ENCODE measurements at places on chromosomes 7 and 10. TPM values are rescaled to one million over a fixed set of nuclear protein-coding genes. Genes with fewer than 3 reads are reported as not detected.

The AKR1C8 gene
- not detected for total RNA-seq

The PDK4 gene
- total RNA-seq = 374 TPM

The GIMAP2 gene
- total RNA-seq = 4.7 TPM

The SUGCT gene
- total RNA-seq = 8.4 TPM

The SDK1 gene
- total RNA-seq = 2.2 TPM

The DNAJB9 gene
- total RNA-seq = 31.3 TPM

The EFCAB10 gene
- total RNA-seq = not detected

The TAF3 gene
- total RNA-seq = 10.4 TPM

GRCh38 chr10:6229746-6230145 lies 27.0 kb downstream of the PFKFB3 start:
- no peak for DNase-seq

GRCh38 chr10:96287392-96288105 lies 16.2 kb upstream of the BLNK start:
- no peak for DNase-seq

DNA sequence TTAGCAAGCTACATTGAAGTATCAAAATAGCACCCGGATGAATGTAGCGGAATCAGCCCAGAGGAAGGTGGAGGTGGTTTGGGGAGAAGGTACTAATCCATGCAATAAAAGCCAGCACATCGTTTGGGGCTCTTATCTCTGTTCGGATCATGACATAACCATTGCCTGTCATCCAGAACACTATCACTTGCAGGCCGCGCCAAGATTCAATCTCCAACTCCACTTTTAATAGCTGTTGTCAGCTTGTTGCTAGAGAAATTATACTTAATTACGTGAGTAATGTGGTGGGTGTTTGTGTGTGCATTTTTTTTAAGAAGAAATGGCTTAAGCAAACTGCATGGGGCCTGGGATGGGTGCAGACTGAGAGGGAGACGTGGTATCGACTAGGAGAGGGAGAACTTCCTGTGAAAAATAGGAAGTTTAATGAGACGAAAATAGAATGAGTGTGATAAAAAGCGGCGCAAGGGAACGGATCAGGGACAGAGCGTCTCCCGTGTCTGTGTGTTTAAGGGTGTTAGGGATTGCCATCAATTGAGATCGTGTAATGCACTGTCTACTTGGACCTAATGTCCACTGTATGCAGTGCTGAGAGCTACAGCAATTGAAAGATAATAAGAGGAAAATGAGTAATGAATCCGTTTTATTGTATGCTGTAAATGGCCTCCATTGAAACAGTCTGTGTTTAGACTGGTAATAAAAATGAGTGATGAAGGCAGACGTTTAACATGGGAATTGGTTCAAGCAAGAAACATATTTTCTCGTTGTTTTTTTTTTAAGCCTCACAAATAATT lies 27.6 kb upstream of the SFMBT2 start:
- DNase-seq = no peak

DNA sequence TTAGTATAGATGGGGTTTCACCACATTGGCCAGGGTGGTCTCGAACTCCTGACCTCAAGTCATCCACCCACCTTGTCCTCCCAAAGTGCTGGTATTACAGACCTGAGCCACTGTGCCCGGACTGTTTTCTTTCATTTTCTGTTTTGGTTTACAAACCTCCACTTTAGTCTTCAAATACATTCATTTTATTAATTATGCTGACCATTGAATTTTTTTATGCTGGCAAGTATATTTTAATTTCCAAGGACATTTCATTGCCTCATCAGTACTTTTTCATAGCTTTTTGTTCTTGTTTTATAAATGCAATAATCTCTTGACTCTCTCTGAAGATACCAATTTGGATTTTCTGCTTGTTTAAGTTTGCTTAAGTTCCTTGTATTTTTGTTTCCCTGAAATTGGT lies 170.5 kb downstream of the CACNB2 start:
- DNase-seq = no peak

GRCh38 chr10:131260031-131260430 lies 51.5 kb downstream of the TCERG1L start:
- DNase-seq = no peak

DNA sequence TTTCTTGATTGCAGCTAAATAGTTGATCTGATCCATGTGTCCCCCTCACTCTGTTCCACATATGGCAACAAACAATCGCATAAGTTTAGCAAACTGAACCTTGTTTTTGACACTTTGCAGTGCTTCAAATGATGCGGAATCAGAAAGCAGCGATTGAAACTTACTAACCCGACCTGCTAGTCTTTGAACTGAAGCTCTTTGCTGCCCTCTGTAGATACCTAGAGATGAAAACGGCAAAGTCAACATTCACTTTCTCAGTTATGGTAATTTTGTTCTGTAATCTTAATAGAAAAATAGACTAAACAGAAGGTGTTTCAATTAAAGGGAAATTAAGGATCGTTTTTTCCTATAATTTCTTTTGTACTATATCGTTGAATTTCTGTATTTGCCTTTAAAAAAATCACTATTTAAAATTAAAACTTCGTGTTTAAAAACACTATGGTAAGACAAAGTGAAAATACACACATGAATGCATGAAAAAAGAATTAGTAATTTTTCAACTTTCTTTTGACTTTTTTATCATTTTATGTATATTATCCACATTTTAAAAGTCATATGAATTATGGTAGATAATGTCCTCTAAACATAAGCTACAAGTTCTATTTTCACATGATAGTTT lies 276.5 kb downstream of the MAGI2 start:
- DNase-seq = no peak

DNA sequence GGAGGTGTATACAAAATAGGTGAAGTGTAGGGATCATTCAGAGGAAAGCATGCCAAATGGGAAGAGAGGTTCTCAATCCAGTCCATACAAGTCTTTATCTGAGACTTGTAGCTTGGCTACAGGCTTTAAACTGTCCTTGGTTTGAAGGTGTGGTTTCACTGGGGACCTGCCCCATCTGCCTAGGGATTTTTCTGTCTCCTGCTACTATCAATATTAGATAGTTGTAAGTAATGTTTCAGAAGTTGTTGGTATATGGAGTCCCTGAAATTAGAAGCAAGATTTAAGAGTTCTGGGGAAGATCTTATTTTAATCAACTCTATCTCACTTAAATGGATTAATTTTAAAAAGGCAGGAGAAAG lies 100.9 kb downstream of the ANKRD7 start:
- DNase-seq = no peak

GRCh38 chr7:121595758-121596696 lies 199.9 kb upstream of the FAM3C start:
- DNase-seq = no peak

GRCh38 chr10:62171791-62172190 lies 96.9 kb downstream of the RTKN2 start:
- no peak for DNase-seq

GRCh38 chr10:47038881-47039561 lies 127.8 kb downstream of the PTPN20 start:
- no peak for DNase-seq

- DNase-seq = no peak
These were observed 16.0 kb downstream of the HDAC9 start for GRCh38 chr7:18511351-18512140.

DNA sequence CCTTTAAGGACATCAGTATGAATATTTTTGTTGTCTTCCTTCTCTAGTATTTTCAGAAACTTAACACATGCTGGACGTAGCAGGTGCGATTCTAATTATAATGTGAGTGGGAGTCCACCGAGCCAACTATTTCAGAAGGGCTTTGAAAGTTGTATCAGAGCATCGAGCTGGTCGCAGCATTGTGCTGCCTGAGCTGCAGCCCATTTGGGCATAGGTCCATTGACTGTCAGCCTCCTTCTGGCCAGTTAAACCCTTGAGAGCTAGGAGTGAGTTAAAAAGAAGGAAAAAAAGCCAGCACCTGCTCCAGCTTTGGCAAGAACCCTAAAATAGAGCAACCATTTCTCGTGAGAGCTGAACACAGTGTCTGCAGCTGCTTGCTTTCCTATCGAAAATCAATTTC lies 47.8 kb downstream of the SLC35G1 start:
- no peak for DNase-seq

DNA sequence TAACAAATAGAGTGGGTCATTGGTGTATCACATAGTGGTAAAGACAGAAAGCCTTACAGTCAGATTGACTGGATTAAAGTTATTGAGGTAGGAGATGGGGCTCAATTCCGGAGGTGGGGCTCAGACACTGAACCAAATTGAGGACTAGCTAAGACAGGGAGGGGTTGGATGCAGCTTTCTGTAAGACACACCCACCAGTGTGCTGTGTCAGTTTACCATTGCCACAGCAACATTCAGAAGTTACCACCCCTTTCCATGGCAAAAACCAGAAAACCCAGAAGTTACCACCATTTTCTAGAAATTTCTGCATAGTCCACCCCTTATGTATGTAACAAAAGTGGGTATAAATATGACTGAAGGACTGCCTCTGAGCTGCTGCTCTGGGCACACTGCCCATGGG lies 167.6 kb upstream of the TMEM72 start:
- DNase-seq = no peak

DNA sequence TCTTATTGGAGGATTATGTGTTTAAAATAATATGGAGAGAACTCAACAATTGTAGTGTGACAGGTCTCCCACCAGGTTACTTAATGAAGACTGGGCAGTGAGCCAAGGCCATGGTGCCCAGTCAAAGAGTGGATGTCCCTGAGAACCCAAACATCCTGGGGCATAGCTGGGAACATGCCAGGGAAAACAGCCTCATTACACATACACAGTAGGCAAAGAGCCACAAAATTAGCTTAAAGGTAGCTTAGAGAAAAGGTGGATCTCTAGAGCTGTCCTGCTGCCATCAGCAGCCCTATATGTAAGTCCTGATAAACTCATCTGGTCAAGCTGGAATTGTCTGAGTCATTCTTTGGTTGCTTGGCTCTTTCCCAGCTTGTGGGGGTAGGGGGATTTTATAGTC lies 287.8 kb downstream of the PHF14 start:
- no peak for DNase-seq

DNA sequence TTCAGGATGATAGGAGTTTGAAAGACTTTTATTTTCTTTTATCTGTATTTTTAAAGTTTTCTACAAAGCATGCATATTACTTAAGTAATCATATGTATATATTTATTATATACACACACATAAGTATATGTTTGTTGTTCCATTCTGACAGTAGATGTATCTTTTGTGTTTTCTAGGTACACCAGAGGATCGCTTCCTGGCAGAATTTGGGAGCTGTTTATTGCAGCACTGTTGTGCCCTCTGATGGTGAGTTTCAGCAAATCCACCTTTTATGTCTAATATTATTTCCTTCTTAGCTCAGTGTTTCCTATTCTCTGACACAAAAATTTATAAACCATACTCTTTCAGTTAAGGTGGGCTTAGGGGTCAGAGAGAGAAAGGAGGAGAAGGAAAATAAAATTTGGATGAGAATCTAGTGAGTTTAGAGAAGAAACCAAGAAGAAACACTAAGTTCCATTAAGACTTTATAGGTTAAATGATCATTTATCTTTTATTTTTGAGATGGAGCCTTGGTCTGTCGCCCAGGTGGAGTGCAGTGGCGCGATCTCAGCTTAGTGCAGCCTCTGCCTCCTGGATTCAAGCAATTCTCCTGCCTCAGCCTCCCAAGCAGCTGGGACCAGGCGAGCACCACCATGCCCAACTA lies 59.2 kb upstream of the OIT3 start:
- no peak for DNase-seq

- no peak for DNase-seq
These were observed 111.5 kb upstream of the SVIL start for GRCh38 chr10:29746080-29746797.

DNA sequence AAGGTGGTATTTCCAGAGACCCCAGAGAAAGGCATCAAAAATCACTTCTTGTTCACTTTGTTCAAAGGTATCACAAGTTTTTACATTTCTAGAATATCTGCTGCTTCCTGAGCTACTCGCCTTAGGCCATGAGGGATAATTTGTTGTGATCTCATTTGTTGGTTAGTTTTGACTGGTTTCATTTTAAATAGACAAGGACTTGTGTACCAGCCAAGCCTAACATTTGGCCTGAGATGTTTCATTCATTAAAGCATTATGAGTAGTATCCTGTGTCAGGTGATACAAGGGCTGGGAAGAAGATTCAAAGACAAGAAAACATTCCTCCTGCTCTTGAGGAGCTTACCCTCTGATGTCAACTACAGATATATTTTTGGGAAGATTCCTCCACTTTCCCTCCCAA lies 170.3 kb upstream of the FAM171A1 start:
- no peak for DNase-seq

DNA sequence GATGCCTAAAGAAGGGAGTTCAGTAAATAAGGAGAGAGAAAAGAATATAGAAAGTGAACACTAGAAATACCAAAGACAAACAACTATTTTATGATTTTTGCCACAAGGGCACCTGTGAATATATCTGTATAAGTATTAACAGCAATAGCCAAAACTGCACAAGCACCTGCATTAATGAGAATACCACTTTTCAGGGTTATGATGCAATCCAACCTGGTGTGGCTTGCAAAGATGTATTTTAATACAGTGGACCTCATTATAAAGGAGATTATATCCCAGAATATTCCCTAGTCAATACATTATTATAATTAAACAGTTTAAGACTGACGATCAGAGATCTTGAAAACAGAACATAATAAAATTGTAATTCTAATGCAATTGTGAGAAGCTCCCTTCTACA lies 4.0 kb downstream of the BRAF start:
- no peak for DNase-seq

DNA sequence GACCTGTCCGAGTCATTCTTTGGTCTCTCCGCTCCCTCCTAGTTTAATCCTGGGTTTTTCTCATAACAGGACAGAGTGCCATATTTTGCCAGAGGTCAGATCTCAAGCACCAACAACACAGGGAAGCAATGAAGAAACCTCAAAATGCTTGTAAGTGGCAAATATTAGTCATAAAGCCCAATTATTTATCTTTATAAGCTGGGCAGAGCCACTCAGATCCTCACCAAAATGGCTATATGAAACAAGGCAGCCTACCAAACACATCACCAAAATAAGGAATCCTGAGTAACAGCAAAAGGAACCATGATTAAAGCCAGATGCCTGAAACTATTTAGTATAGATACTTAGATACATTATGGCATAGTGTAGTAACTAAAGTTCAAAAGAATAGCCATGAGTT lies 4.7 kb downstream of the ECD start:
- DNase-seq = no peak

DNA sequence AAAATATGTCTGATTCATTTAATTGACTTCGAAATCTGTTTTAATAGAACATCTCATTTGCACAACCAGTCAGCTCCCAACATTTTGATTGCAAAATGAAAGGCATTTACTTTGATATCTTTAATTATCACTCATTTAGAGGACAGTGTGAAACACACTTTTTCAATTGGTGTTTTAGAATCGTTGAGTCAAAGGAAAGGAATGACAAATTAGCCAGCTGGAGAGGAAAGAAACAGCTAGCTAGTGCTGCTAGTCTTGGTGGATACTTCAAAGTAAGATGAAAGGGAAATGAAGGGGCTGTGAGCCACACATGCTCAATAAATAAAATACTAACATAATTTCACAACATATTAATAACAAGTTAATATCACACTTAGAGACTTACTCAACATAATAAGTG lies 570.2 kb downstream of the PHTF2 start:
- no peak for DNase-seq

- no peak for DNase-seq
These were observed 14.5 kb upstream of the FAM13C start for GRCh38 chr10:59376846-59377245.
